ENCODE measurements at places on chromosomes 13 and 19. TPM values are rescaled to one million over a fixed set of nuclear protein-coding genes. Genes with fewer than 3 reads are reported as not detected.

Gene MBD3L3
- total RNA-seq, result not detected

GRCh38 chr13:66745307-66745706 is 484.8 kb downstream of the PCDH9 start:
- no peak for DNase-seq

Gene ERICH4
- not detected for total RNA-seq

Gene APOC4
- not detected for total RNA-seq

DNA sequence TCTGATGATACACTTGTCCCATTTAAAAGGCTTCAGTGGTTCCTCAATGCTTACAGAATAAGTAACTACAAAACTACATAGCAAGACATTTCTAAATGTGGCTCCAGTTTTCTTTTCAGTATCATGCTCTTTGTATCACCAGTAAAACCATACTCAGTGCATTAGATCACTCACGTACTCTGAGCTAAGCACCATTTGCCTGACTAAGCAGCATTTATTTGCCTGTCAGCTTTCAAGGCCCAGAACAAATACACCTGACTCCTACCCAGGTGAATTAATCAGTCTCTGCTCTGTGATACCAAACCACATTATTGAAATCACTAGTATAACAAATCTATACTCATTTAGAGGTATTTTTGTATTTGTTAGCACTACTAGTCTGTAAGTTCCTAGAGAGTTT is 47.4 kb upstream of the PCDH20 start:
- DNase-seq, result no peak

Gene LRRC4B
- total RNA-seq, result not detected

DNA sequence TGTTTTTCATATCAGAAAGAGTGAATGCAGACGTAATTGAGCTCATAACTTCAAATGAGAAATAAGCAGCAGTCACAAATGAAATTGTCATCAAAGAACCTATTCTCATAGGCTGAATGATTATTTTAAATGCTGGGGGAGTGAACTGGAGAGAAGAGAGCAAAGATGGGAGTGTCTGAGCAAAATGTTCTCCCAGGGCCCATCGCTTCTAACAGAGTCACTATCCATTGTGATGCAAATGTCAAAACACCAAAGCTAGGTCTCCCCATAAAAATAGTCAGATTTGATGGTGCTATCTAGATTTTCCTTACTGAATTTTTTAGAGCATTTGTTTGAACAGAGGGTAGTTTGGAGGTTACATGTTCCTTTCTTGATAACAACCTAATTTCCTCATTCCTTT is 278.7 kb downstream of the PCDH9 start:
- no peak for DNase-seq

GRCh38 chr19:1969176-1970002 is 28.4 kb downstream of the CSNK1G2 start:
- DNase-seq, result no peak

DNA sequence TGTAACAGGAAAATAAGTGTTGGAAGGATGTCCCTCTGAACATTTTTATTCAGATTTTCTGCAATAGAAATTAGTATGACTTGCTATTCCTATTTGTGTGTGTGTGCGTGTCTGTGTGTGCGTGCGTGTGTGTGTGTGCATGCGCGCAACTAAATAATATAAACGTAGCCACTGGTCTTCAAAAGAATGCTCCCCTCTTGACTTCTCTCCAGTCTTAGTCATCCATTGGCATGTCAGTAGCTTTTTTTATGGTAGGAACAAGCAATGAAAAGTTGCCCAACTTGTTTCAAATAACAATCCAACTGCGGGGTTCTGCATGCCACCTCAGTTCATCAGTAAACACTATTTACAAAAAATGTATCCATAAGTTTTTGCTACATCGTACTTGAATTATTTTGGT is 249.6 kb downstream of the GPC6 start:
- DNase-seq, result peak; percentile 94
